ENCODE measurements at places on chromosomes 3 and 15.

- DNase-seq, result no peak
Observed at GRCh38 chr15:57438166-57438565, 61.9 kb downstream of the CGNL1 start.

GRCh38 chr3:107600780-107601179, 78.0 kb downstream of the BBX start:
- DNase-seq, result no peak

GRCh38 chr3:120688121-120688520, 6.1 kb upstream of the HGD start:
- no peak for DNase-seq

- DNase-seq, result no peak
Observed at GRCh38 chr3:24338409-24339130, 156.1 kb downstream of the THRB start.

Data from bronchial epithelial cell (primary cell).